ENCODE measurements at places on chromosomes 2 and 18.

- DNase-seq, result no peak
These were observed 75.8 kb upstream of the SLC1A4 start for GRCh38 chr2:64913357-64913869.

DNA sequence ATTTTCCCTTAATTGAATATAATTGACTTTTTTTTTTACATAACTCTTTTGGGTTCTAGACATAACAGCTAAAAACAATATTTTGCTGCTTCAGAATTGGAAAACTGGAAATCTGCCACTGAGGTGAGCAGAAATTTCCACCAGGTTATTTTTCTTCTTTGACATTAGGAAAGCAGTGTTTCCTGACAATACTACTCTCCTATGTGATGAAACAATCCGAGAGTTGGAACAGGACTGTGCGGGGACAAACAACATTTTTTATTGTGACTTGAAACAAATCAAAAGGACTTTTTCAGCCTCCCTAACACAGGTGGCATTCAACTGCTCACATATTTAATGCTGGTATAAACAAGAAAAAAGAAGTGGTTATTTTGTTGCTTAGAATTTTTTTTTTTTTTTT, 237.2 kb downstream of the RNF152 start:
- no peak for DNase-seq

DNA sequence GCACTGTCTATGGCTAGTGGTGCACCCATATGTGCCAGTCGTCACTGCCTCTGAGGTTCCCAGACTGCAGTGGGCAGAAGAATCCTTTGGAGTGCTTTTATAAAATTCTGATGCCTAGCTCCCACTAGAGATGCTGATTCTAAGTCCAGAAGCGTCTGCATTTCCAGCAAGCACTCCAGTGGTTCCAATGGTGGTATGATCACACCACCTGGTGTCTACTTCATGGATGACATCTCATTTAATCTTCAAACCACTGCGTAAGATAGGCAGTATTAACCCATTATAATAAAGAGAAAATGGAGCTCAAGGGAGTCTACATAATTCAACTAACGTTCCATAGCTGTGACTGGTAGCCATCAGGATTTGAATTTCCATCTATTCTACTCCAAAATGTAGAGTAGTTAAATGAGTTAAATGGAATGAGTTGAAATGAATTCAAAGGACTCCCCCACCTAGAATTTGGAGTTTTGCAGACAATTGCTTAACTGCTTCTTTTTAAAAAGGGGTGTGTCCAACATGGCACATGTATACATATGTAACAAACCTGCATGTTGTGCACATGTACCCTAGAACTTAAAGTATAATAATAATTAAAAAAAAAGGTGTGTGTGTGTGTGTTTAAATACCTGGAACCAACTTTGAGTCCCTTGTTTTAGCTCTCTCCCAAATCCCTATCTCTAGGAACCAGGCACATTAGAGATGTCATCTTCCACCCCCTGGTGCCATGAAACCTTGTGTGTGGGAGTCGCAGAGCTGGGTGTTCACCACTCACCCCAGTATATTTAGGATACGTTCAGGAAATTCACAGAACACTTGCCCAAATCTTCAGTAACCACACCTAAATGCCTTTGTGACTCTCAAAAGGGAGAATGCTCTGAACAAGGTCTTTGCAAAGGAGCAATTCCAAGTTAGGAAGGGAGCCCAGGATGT, 14.1 kb downstream of the LAMA3 start:
- no peak for DNase-seq

DNA sequence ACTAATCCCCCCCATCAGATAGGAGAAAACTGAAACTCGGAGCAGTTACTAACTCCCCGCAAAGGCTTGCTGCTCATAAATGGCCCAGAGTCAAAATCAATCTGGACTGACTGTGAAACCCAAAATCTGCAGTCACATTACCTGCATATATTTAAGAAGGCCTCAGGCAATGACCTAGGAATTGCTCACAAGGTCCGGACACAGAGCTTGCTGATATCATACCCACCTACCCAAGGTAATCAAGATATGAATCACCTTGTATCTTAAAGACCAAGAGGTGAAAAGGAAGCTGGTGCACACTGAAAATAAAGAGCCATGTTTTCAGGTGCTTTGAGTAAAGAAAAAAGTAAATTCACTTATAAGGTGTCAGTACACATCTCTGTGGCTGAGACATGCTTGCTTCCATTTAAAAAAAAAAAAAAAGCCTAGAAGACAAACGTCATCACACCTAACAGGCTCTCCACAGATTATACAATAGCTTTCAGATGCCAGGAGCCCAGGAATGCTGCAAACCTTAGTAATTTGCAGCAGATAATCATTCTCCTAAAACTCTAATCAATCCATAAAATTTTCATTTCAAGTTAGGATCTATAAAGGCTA, 195.4 kb downstream of the ZEB2 start:
- no peak for DNase-seq

- no peak for DNase-seq
These were observed 64.0 kb upstream of the CERS6 start for GRCh38 chr2:168392024-168392423.

DNA sequence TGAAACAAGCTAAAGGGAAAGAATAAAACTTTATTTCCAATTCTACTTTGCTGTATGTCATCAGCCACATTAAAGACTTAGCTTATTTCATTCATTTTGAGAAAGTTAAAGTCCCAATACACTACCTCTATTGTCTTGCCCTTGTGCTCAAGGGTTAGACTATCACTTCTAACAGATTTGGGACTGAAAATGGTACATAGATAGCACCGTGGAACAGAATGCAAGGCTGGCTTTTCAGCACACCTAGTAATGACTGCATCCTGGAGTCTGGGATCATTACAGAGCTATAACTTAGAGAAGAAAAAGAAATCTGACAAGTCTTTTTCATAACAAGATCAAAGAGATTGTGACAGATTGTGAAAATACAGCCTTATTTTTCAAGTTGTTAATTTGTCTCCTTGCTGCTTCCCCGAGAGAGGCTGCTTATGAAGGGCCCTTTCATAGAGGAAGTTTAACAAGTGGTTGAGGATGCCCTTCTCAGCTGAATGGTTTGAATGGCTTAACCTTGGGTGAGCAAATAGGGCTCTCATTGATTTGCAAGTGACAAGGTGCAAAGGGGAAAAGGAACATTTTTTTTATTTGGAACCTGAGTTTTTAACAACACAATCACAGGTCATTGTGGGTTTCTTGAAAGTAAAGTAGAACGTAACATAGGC, 371.8 kb downstream of the EPHA4 start:
- DNase-seq, result no peak

GRCh38 chr2:47899915-47900816, 6.1 kb downstream of the FBXO11 start:
- no peak for DNase-seq

Data from NCI-H446 treated with DMSO at 0.1 percent for 48 hours (cell line).